ENCODE measurements at places on chromosomes 6 and 20.
A peak's percentile ranks its signal among the peaks of the same experiment; 100 is the strongest.

- no peak for DNase-seq
Observed at GRCh38 chr6:169677096-169677495, 24.7 kb downstream of the WDR27 start.

- peak; percentile 39 for DNase-seq
Observed at GRCh38 chr6:105424175-105424783, 21.4 kb upstream of the PREP start.

DNA sequence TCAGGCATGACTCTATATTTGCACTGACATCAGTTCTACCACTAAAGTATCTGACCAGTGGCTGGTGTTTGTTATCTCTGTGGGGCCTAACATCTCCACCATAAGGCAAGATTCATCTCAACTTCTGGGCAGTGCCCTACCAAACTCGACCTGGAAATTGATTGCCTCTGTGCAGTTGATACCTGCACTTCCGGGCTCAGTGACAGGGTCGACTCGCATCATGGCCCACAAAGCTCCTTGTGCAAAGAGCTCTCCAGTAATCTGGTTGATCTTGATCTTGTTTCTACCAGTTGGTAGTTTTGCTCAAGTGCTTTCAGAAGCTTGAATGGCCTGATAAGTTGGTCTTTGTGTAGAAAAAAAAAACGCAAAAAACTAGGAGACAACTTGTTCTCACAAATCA lies 501.1 kb upstream of the JAG1 start:
- DNase-seq, result no peak

DNA sequence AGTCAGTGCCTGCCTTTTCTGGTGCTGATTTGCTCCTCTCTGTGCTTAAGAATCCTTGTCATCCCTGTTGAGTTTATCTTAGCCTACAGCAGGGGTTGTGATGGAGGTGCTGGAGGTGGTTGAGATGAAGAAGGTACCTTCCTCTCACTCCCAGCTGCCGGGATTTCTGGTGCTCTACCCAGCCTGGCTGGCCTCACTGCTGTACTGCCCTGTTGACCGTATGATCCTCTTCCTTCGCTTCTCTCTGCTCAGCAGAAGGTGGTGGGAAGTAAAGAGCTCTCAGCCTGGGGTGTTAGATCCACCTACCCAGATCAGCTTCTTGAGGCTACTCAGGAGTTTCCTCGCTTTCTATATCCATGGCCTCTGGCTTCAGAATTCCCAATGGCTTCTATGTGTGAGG lies 101.0 kb upstream of the NXT1 start:
- no peak for DNase-seq

- no peak for DNase-seq
Observed at GRCh38 chr6:145629478-145629877, 105.8 kb downstream of the EPM2A start.

DNA sequence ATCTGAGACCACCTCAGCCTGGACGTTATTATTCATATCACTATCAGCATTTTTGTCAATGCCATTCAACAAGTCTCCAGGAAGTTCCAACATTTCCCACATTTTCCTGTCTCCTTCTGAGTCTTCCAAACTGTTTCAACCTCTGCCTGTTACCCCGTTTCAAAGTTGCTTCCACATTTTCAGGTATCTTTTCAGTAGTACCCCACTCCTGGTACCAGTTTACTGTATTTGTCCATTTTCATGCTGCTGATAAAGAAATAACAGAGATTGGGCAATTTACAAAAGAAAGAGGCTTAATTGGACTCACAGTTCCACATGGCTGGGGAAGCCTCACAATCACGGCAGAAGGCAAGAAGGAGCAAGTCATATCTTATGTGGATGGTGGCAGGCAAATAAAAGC lies 565.5 kb downstream of the FRK start:
- no peak for DNase-seq

- DNase-seq, result no peak
Observed at GRCh38 chr6:52183131-52183713, 3.0 kb upstream of the IL17A start.

- no peak for DNase-seq
Observed at GRCh38 chr6:39980839-39981580, 46.7 kb upstream of the MOCS1 start.

DNA sequence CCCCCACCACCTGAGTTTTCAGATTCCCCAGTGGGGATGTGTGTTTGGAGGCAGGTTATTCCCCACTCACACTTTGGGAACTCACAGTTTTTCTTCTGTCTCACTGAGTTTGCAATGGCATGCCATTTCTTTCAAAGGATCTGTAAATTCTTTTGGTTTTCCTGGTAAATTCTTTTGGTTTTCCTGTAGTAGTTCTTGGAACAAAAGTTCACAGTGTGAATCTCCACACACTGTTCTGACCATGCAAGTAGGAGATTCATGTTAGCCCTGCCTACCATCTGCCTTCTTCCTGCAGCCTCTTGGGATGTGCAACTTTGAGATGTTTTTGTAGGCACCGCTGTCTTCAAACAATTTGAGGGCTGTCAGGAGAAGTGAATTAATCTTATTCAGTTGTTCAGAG lies 165.6 kb upstream of the OGFRL1 start:
- DNase-seq, result no peak

DNA sequence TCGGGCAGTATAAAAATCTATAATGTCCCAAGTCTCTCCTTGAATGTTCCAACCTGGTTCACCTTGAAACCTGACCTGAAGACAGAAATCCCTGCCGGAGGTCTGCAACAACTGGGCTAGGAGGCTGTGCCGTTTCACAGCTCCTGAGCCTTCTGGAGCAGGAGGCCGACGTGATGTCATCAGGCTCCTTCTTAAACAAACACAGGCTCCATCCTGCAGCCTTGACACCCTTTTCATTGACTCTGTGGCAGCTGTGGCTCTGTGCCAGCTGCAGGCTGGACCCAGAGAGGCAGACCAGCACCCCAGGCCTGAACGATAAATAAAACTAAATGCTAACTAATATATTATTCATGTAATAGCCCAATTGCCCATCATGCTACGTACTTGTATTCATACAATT lies 483.9 kb downstream of the CD83 start:
- no peak for DNase-seq

- DNase-seq, result no peak
Observed at GRCh38 chr6:11062083-11062482, 18.0 kb upstream of the ELOVL2 start.

- DNase-seq, result no peak
Observed at GRCh38 chr6:5764401-5764955, 242.2 kb downstream of the NRN1 start.

- DNase-seq, result no peak
Observed at GRCh38 chr6:26234421-26235301, 130.3 kb upstream of the BTN3A2 start.

- DNase-seq, result no peak
Observed at GRCh38 chr6:35080016-35080680, 61.0 kb downstream of the TCP11 start.

GRCh38 chr6:142165227-142165626 lies 18.2 kb downstream of the VTA1 start:
- no peak for DNase-seq

GRCh38 chr6:113651920-113652319 lies 205.2 kb upstream of the MARCKS start:
- no peak for DNase-seq

GRCh38 chr6:71254323-71254722 lies 34.3 kb upstream of the OGFRL1 start:
- no peak for DNase-seq

- no peak for DNase-seq
Observed at GRCh38 chr6:87501809-87502572, 29.2 kb downstream of the SLC35A1 start.

DNA sequence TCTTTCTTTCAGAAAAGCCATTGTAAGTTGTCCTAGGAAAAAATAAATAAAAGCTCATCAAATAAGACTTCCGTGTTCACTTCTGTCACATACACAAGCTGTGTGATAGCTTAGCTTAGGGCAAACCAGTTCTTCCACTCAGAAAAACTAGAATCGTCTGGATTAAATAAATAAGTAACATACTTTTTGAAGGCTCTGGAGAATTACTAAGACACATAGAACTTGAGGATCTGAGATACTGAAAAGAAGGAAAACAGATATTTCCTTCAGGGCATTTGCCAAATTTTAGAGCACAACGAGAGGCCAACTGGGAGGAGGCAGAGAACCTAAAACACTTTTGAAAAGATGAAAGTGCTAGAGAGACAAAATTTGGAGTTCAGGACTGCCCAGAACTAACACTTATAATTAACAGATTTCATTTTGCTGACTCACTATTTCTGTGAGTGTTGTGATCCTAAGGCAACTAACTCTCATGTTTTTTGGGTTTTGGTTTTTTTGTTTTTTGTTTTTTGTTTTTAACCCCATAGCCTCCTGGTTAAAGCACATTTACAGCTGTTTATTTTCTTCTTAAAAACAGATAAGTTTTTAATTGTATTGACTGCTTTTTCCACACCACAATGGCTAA lies 38.7 kb upstream of the THEMIS start:
- DNase-seq, result no peak

DNA sequence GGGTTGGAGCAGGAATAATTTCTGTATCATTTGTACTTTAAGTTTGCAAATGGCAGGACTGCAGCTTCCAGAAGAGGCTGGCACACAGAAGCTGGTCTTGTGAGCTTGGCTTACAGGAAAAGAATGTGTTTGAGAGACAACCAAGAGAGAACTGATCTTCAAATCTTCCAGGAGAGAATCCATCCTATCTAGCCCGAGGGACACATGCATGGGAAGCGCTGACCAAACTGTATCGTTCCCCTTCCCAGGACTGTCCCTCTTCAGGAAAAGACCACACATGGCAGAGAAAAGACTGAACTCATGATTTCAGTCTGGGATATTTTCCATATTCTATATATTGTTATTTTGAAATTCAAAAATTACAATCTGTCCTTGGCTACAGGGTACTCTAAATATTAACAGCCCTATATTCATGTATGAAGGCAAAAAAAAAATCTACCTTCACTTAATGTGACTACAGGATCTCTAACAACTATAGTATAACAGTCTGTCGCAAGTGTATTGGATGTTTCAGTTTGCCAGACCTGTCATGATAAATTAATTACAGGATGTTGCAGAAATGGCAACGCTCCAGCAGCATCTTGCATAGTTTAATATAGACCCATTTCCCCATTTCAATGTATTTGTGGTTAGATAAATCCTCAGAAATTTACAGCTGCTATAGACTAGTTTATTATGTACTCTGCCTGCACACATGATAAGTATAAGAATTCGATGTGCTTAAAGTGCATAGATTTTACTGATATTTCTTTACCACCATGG lies 99.4 kb downstream of the MYB start:
- no peak for DNase-seq

GRCh38 chr20:57071954-57072583 lies 194.4 kb downstream of the BMP7 start:
- no peak for DNase-seq

DNA sequence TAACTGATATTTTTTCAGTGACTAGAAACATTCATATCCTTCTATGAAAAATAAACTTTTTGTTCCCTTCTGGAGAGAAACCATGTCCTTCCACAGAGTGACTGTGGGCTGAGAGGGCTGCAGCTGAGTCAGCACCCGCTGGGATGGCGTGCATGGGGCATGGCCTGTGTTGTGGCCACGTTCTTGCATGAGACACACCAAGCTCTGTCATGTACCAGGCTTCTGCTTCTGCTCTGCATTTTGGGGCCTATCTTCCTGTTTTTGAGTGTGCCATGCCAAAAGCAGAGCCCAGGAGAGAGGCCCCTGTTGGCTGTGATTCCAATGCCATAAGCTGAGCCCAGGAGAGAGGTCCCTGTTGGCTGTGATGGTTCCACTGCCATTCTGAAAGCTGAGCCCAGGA lies 10.8 kb downstream of the APMAP start:
- DNase-seq, result no peak

DNA sequence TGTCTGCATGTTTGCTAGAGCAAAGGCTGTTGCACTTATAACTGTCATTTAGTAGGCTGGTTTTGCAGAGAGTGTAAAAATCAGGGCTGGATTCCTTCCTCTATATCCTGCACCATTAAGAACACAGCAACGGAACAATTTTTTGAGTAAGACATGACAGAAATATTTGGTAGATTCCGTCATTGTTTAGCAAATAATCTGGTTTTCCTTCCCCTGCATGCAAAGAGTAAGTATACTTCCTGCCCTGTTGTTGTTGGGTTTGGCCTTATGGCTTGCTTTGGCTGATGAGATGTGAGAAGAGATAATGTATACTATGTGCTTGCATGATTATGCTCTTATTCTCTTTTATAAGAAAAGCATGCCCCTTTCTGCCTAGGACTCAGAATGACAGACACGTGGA lies 23.8 kb downstream of the MANEA start:
- no peak for DNase-seq

- DNase-seq, result no peak
Observed at GRCh38 chr6:30820193-30820592, 64.1 kb upstream of the DDR1 start.

DNA sequence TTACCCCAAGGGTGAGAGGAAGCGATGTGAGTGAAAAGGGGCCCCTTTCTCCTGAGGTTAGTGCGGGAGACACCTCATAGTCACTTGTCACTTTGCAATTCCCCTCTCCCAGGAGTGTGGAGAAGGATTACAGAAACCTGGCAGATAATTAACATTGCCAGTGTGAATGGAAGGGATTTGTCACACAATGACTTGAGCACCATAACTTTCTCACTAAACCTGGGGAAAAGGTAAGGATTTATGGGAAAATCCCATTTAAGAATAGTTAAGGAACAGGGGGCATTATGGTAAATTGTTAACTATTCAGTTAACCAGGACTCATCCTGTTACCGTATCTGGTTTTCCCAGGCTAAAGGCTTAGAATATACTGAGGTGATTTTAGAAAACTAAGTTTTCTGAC lies 219.5 kb upstream of the JAG1 start:
- no peak for DNase-seq

- no peak for DNase-seq
Observed at GRCh38 chr6:167711211-167711610, 115.5 kb upstream of the AFDN start.

Measured in stimulated activated CD4-positive, alpha-beta T cell treated with anti-CD3 and anti-CD28 coated beads, Interleukin-1b, Interleukin-23, amount 100 ng/mL, for 1 hour (primary cell).